Activated CD4-positive, alpha-beta T cell treated with anti-CD3 and anti-CD28 coated beads for 36 hours (primary cell): ENCODE measurements at places on chromosomes 12 and 14. TPM values are rescaled to one million over a fixed set of nuclear protein-coding genes. Genes with fewer than 3 reads are reported as not detected.

MYL2 gene
- total RNA-seq, result not detected

C12orf50 gene
- 0.11 TPM for total RNA-seq

RPGRIP1 gene
- 0.14 TPM for total RNA-seq

AKAP3 gene
- 1.3 TPM for total RNA-seq

CMA1 gene
- 0.39 TPM for total RNA-seq

CORO1C gene
- total RNA-seq, result 90.8 TPM

GON7 gene
- total RNA-seq, result 9.9 TPM

SRRM4 gene
- total RNA-seq, result not detected

NKX2-1 gene
- total RNA-seq, result not detected

SYNJ2BP gene
- total RNA-seq, result 7.5 TPM

PLEKHD1 gene
- 0.05 TPM for total RNA-seq
